Substantia nigra (tissue), 51 donors: ENCODE measurements at places on chromosomes 12 and 14.

GRCh38 chr14:90575781-90576180 lies 179.0 kb downstream of the CALM1 start:
- no peak for DNase-seq

- DNase-seq: no peak
These were observed 37.6 kb downstream of the SPTB start for GRCh38 chr14:64841772-64842750.

DNA sequence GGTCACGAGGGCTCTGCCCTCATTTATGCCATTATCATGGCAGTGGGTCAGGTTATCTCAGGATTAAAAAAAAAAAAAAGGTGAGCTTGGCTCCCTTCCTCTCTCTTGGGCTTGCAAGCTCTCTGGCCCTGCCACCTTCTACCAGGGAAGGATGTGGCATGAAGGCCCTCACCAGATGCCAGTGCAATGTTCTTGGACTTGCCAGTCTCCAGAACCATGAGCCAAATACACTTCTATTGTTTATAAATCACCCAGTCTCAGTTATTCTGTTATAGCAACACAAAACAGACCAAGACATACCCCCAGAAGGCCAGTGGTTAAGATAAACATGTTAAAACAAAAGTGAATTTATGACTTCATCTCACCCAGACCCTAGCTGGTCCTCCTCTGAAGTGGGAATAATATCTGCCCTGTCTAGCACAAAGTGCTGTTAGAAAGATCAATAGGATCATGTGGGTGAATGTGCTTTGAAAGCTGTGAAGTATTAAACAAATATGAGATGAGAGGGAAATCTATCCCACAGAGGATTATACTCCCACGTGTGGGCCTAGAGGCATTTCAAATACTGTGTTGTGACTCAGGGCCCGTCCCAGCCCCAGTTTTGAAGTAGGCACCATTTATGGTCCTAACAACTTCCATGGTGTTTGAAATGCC lies 88.6 kb downstream of the NINJ2 start:
- DNase-seq: no peak

GRCh38 chr14:89032086-89032649 lies 207.7 kb downstream of the TTC8 start:
- DNase-seq: no peak

- DNase-seq: peak; percentile 20
These were observed 31.6 kb downstream of the SPTLC2 start for GRCh38 chr14:77584809-77585208.

- DNase-seq: no peak
These were observed 54.1 kb downstream of the AK7 start for GRCh38 chr14:96445844-96446710.

GRCh38 chr14:96741151-96741977 lies 55.8 kb upstream of the VRK1 start:
- no peak for DNase-seq

- no peak for DNase-seq
These were observed 34.6 kb upstream of the TUBA1C start for GRCh38 chr12:49230176-49230804.
